ENCODE measurements at places on chromosomes 11 and 22. TPM values are rescaled to one million over a fixed set of nuclear protein-coding genes. Genes with fewer than 3 reads are reported as not detected.

- DNase-seq, result no peak
Observed at GRCh38 chr22:40243891-40244290, 66.2 kb downstream of the TNRC6B start.

GRCh38 chr11:10438458-10438857 is 16.6 kb upstream of the AMPD3 start:
- no peak for DNase-seq

- DNase-seq, result no peak
Observed at GRCh38 chr11:10639350-10639749, 54.2 kb downstream of the IRAG1 start.

DNA sequence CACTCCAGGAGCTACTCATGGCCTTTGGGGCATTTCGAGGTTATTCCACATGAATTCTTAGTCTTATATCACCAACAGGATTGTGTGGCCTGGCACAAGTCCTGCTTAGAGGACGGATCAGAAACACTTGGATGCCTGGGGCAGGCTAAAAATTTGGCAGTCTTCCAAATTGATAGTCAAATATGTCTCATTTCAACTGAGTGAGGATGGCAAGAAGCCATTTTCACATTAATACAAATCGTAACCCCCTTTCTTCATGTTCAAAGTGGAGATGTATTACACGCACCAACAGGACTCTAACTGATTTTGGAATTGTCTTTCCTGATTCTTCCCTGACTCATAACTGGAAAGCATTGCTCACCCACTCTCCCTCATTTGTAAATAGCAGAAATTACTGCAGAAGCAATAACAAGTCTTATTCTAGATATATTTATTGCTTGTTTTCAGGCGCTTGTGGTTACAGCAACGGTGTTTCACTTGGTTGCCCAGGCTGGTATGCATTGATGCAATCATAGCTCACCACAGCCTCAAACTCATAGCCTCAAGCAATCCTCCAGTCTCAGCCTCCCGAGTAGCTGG is 10.3 kb upstream of the CCDC86 start:
- DNase-seq, result no peak

GRCh38 chr11:65870706-65871681 is 1.6 kb downstream of the EFEMP2 start:
- DNase-seq, result peak; percentile 39

DNA sequence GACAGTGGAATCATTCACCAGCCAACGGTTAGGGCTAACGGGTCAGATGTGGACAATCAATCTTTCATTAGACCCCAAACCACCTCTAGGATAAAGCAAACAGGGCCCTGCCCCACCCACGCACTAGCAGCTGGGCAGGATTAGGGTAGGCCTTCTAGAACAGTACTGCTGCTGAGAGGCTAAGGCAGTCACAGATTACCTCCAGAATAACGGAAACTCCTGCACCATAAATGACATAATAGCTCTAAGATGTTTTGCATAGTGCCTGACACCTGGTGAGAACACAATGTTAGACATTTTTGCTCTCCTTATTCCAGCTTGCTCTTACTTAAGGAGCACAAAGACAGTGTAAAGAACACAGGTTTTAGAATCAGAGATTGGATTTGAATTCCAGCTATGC is 1.8 kb downstream of the SYTL2 start:
- DNase-seq, result peak; percentile 68

- DNase-seq, result no peak
Observed at GRCh38 chr11:86249307-86250098, 5.0 kb downstream of the EED start.

GRCh38 chr11:2759228-2760195 is 59.7 kb upstream of the KCNQ1OT1 start:
- DNase-seq, result no peak

DNA sequence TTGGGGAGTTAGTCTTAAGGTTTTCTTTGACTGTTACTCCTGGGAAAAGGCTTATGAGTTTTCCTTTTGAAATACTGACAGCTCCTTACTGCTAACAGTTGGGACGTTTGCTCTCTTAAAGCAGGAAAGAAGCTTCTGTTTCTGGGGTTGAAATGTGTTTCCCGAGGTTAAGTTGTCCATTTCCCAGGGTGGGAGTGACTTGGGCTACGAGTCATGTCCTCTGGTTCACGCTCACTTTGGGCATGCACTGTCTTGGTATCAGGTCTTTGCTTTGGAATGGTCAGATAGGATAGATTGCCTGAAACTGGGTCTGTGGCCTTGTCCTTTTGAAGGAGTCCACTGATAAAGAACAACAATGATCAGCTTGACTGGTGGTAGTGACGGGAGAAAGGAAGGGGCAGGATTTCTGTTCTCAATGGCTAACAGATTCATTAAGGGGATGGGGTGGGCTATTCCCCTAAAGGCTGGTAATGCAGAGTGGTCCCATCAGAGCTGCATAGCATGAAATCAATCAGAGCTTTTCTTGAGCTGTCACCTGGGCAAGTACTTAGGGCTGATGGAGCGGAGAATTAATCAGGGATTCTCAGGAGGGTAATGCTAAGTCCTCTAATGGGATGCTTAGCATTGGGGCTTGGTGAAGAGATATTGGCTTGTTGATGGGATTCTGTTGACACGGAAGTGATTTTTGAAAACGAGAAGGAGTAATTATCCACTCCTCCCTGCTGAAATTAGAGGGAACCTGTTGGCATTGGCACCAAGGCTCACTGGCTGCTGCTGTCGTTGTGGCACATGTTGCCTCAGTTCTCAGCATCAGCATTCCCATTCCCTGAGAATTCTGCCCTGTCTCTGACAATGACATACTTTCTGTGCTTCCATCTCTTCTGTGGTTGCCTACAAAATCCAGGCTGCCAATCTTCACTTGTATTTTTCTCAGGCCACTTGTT is 81.6 kb downstream of the TEAD1 start:
- no peak for DNase-seq

DNA sequence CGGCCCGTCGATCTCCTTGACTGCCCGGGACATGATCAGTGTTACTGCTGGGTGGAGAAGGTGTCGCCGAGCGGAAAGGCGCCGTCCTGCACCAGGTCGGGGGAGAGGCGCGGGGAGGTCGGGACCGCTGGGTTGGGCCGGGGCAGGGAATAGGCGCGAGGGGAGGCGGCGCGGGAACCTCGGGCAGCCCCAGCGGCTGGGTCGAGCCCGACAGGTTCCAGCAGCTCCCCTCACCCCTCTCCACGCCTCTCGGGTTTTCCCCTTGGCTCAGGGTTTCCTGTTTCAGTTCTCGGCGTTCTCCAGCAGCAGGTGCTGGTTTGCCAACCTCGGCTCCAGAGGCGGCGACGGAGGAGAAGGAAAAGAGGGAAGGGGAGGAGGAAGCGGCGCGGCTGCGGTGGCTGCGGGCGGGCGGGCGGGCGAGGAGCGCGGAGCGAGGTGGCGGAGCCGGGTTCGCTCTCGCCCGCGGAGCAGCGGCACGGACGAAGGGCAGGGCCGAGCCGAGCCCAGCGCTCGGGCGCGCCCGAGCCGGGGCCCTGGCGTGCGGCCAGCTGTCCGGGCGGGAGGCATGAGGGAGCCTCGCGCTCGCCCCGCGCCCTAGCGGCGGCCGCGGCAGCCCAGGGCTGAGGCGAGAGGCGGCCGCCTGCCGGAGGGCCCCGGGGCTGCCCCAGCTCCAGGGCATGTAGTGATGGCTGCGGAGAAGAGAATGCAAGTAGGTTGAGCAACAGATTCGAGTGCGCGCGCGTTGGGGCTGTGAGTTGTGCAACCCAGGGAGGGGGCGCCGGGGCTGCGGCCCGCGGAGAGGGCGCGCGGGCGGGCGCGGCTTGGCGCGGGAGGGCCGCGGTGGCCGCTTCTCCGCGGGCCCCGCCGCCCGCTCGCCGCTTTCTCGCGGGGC is at the start of gene ZC3H12C:
ZC3H12C (plus strand) TSS at position 878 of the 892 bp plus-strand sequence. CDS start 20 bp downstream, outside the sequence.
- DNase-seq, result no peak

DNA sequence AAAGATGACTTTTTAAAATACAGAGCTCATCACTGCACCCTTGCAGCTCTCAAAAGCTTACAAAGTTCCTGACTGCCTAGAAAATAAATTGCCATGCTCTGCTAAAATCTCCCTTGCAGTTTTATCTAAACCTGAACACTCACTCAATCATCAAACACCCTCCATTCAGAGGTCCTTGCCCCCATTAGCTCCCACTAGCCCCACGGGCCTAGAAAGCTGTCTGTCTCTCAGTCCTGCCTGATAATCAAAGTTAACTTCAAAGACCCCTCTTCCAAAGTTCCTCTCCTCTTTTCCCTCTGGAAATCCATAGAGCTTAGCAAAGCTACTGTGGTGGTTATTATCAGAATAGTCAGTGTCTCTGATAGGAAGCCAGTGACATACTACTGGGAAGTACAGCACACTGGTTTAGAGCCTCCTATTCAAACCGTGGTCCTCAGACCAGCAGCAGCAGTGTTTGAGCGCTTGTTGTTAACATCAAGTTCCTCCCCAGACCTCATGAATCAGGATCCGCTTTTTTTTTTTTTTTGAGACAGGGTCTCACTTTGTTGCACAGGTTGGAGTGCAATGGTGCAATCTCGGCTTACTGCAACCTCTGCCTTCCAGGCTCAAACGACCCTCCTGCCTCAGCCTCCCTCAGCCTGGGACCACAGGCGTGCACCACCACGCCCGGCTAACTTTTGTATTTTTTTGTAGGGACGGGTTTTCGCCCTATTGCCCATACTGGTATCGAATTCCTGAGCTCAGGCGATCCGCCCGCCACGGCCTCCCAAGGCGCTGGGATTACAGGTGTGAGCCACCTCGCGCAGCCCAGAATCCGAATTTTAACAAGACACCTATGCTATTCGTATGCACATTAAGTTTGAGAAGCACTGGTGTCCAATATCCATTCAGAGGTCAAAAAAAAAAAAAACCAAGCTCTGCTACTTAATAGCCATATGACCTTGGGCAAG is 1.2 kb downstream of the NDUFC2 start:
- DNase-seq, result peak; percentile 8

GRCh38 chr11:10338287-10338686 is 33.4 kb downstream of the ADM start:
- no peak for DNase-seq

- no peak for DNase-seq
Observed at GRCh38 chr22:30695871-30696655, 1.4 kb downstream of the OSBP2 start.

- no peak for DNase-seq
Observed at GRCh38 chr22:39098576-39098975, 1.5 kb downstream of the APOBEC3H start.

- no peak for DNase-seq
Observed at GRCh38 chr11:102192349-102193066, 82.3 kb downstream of the YAP1 start.

DNA sequence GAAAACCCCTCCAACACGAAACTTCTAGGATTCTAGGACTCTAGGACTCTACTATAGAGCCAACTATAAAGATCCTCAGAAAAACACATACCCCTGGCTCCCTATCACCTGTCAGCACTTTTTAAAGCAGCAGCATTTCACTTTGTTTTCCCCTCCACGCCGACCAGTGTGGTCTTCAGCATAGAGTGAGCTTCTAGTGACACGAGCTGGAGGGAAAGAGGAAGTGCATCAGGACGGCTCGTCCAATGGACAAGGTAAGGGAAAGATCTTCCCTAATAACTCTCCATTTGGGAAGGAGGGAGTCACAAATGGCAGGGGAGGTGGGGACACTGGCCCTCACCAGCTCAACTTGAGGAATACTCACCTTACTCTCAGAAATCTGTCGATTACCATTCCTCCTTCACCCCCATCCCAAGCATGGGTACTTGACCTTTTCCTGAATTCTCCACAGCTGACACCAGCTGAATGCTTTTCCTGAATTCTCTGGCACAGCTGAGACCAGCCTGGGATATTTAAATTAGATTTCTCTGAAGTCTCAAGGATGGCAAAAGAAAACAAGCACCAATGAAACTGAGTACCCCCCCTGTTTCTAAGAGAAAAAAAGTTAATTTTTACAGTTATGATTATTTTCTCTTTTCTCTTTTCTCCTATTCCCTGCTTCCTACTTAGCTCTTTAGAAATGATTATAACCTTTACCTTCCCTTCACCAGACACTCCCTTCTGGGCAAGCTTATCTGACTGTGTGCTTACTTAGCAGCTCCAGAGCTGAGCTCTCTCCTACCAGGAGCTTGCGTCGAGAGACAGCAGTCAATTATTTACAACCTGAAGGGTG is 33.3 kb upstream of the NNMT start:
- DNase-seq, result peak; percentile 50

GRCh38 chr22:19438298-19438697 is 6.0 kb downstream of the MRPL40 start:
- no peak for DNase-seq

GRCh38 chr11:76400967-76401366 is 19.8 kb downstream of the GVQW3 start:
- no peak for DNase-seq

GRCh38 chr11:4065601-4066377 is 28.8 kb upstream of the RRM1 start:
- DNase-seq, result no peak

- no peak for DNase-seq
Observed at GRCh38 chr11:14584595-14584994, 59.0 kb upstream of the PDE3B start.

DNA sequence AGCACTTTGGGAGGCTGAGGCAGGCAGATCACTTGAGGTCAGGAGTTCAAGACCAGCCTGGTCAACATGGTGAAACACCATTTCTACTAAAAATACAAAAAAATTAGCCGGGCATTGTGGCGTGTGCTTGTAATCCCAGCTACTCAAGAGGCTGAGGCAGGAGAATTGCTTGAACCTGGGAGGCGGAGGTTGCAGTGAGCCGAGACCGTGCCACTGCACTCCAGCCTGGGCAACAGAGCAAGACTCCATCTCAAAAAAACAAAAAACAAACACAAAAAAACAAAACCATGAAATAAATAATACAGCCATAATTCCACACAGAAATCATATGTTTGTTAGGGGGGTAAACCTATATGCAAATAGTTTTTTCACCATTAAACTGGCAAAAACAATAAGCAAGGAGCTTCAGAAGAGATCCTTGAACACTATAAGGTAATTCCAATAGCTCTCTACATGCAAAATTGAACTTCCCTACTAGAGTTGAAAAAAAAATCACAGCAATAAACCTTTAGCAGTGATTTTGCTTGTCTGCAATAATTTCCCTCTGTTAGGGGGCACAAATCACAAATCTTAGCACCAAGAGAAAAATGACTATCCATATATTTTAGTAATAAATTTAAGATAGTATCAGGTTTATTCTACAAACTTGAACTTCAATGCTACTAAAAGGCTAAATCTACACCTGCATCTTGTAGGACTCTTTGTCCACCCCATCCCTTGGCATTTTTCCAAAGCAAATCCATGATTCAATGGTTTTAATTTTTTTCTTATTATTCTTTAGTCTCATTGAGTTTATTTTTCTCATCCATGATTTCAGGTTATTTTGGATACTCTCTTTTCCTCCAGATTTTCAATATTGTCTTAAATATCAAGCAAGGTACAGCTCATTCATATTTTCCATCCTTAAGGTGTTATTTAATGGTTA is 3.9 kb downstream of the CSTF3 start:
- DNase-seq, result no peak

GRK3 gene
- 39.3 TPM for total RNA-seq

INS gene
- not detected for total RNA-seq

TTC28 gene
- total RNA-seq, result 0.24 TPM

CD3G gene
- not detected for total RNA-seq

PKNOX2 gene
- total RNA-seq, result not detected

GGT5 gene
- not detected for total RNA-seq

SERGEF gene
- 43.8 TPM for total RNA-seq

HORMAD2 gene
- total RNA-seq, result not detected

Measured in OCI-LY7 (cell line).